Stimulated activated CD4-positive, alpha-beta T cell treated with anti-CD3 and anti-CD28 coated beads, Interleukin-12 subunit alpha, Interleukin-12 subunit beta, amount 100 ng/mL, for 24 hours (primary cell): ENCODE measurements at places on chromosomes 16 and 17.

DNA sequence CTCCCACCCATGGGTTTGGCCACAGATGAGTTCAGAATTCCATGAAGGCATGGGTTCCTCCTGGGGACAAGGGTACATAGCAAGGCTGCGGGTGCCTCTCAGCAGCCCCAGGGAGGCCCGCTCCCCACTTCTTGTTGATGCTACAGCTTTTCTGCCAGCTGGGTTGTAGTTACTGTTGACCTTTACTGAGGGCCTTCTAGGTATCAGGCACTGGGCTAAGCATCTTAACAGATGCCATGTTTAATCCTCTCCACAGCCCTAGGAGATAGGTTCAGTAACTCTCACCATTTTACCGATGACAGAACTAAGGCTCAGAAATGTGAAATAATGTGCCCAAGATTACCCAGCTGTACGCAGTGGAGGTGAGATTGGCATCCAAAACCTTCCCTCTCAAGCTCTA is 54.3 kb upstream of the DLX4 start:
- DNase-seq: no peak

DNA sequence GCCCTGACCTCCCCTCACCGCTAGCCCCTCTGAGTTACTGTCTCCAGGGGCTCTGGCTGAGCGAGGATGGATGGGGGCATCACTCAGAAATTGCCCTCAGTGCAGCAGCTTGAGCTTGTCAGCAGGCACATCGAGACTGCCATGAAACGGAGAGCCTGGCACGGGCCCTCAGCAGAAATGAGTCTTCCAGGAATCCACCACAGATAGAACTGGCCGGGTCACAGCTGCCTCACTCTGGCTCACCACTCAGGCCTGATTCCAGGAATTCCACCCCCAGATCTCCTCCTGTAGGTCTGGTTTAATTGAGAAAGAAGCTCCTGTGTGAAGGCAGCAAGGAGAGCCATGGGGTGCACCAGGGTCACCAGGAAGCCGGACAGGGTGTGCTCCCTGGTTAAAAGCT is 85.5 kb downstream of the GSG1L start:
- no peak for DNase-seq

DNA sequence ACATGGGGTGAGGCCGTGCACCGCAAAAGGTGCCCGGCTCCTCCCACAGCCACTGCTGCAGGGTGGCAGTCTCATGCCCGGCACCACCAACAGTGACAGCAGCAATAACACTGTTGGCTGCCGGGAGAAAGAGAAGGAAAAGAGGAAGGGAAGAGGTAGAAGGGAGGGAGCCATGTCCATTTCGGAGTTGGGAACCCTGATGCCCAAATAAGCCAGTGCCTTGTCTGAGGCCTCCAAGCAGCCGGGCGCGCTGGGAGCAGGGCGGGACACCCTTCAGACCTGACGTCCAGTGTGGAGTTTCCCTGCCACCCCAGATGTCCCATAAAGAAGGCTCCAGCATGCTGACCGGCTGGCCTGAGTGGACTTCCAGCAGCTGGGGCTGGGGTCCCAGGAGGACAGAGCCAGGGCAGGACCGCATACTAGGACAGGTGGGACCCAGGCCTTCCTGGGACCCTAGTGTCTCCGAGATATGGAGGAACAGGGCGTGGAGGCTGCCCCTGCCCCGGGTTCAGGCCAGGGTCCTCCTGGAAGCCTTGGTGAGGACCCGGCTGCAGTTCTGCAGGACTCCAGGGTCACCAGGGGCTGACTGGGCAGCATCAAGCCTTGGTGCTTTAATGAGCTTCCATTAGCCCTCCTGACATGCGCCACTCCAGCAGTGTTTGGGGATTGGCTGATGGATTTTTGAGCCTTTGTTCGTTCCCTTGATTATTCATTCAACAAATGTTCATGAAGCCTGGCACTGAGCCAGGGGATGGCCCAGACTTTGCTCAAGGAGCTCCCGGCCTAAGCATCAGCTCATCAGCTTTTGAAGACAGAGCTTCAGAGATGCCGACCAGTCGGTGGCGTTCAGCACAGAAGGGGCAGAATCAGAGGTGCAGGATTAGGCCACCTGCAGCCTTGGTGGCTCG is 223.6 kb upstream of the CIBAR2 start:
- no peak for DNase-seq

- peak; percentile 9 for DNase-seq
These were observed 650.4 kb upstream of the RBFOX1 start for GRCh38 chr16:6682142-6682811.

- peak; percentile 95 for DNase-seq
These were observed 12.1 kb upstream of the TBX21 start for GRCh38 chr17:47720754-47721533.

DNA sequence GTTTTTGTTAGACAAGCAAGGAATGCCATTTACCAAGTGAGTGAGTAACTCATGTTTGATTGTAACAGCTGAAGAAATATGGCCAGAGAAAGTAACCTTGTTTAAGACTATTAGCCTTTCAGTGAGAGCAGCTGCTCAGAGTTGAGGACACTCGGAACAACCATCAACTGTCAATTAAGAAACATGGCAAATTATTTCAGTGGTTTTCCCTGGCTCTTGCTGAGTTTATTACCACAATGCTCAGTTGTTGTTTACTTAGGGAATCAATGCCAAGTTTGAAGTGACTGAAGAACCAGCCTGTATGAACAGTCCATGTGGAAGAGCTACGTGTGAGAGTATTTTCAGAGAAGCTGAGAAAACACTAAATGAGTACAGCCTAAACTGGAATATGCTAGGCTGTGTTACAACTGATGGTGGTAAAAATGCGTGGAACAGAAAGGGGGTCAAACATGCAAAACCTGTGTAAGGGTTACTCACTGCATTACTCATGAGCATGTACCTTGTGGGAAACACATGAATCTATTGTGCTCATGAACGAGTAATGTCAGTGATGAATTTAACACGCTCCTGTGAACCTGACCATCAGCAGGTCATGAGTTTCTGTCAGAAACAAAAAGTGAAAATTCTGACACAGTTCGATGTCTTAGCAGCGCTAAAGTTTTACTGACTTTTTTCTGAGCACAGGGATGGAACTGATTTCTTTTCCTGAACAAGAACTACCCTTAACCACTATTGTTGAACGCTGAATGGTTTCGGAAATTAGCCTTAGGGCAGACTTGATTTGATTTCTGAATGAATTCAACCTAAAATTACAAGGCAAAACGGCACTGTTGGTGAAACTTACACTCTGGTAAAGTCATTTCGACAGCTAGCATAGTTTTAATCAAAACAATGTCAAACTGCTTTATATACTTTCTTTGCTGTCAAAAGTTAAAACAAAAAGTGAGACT is 33.5 kb downstream of the GNA13 start:
- no peak for DNase-seq

DNA sequence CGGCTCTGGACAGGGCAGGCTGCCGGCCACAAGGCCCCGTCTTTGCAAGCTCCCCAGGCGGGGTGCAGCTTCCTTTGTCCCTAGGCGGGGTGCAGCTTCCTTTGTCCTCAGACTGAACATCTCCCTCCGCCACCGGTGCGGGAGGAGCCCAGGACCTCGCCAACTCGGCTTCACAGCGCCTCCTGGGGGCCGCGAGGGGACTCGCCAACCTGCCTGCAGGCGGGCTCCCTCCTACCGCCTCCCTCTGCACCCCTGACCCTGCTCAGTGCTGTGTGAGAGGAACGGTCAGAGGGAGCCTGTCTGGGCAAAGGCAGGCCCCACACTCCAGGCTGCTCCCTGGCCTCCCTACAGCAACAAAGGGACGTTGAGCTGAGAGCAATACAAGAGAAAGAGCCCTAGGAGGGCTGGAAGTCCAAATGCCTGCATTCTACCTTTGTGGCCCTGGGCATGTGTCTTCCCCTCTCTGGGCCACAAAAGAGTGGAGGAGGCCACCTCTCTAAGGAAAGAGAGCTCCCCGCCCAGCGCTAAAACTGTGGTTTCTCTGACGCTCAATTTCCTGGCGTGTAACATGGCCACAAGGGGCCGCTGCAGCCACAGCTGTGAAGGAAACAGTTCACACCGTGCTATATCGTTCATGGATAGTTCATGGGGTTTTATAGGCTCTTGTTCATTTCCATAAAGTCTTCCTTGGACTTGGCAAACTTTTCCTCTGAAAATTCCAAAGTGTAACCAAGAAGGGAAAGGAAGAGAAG is 20.9 kb upstream of the KRT19 start:
- DNase-seq: peak; percentile 80

DNA sequence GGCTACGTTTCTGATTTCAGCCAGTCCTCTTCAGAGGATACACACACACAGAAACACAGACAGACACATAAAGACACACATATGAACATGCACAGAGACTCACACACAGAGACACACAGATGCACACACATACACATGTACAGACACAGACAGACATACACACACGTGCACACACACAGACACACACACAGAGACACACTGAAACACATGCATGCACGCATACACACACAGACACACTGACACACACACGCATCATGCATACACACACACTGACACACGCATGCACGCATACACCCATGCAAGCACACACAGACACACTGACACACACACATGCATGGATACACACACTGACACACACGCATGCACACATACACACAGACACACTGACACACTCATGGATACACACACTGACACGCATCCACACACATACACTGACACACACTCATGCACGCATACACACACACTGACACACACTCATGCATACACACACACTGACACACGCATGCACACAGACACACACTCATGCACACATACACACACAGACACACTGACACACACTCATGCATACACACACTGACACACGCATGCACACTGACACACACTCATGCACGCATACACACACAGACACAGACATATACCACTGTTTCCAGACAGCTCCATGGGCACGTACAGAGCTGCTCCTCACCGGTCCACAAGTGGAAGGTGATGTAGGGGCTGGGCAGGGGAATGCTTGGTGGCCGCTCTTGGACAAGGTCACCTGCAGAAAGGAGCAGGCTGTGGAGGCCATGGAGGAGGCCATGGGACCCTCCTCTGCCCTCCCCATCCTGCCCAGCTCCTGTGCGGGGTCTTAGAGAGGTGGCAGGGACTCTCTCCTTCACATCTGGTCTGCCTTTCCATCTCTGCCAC is 30.1 kb upstream of the MFSD6L start:
- no peak for DNase-seq

DNA sequence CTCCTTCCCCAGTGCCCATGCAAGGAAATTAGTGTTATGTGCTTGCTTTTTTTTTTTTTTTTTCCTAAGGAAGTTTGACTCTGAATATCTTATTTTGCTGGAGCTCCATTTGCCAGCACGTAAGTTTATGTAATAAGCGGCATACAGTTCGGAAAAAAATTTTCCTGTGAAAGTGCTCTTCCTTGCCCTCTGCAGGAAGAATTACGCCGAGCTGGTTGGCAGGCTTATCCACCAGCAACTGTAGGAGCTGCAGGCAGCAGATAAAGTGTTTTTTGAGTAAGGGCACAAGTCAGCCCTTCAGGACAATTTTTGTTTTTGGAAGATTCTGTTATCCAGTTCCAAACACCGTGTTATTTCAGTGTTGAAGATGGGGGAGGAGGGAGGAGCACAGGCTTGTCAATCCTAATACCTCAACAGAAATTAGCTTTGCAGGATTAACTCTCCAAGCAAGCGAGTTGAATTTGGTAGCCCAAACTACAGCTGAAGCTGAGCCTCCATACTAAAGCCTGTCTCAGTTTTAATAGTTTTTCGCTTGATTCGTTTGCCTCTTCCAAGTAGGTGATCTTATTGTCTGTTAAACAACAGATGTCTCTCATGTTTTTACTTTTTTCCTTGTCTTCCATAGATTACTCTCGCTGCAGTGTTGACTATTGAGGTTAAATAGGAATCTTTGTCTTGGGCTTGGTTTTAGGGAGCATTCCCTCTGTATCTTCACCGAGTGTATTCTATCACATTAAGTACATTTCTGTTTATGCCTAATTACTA is 1.1 kb downstream of the SPECC1 start:
- DNase-seq: no peak

- DNase-seq: no peak
These were observed 31.6 kb upstream of the CDRT15 start for GRCh38 chr17:14268264-14268663.

- no peak for DNase-seq
These were observed 106.9 kb upstream of the SIAH1 start for GRCh38 chr16:48492133-48492532.

- DNase-seq: no peak
These were observed 4.8 kb downstream of the EMP2 start for GRCh38 chr16:10575506-10576130.

DNA sequence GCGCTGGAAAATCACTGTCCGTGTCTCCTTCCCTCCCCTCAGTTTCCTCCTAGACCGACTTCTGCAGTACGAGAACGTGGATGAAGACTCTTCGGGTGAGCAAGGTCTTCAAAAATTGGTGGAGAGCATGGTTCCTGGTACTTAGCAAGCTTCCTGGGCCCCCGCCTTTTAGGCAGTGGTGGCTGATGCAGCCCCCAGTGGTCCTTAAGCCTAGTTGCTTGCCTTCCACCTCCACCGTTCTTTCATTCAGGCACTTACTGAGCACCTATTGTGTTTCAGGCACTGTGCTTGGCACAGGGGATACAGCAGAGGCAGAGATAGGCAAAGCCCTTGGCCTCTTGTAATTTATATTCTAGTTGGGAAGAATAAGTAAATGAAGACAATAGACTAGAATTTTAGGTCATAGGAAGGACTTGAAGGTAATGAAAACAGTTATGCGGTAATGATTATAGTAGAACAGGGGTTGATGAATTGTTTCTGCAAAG is 767 bp downstream of the INO80E start:
- no peak for DNase-seq

DNA sequence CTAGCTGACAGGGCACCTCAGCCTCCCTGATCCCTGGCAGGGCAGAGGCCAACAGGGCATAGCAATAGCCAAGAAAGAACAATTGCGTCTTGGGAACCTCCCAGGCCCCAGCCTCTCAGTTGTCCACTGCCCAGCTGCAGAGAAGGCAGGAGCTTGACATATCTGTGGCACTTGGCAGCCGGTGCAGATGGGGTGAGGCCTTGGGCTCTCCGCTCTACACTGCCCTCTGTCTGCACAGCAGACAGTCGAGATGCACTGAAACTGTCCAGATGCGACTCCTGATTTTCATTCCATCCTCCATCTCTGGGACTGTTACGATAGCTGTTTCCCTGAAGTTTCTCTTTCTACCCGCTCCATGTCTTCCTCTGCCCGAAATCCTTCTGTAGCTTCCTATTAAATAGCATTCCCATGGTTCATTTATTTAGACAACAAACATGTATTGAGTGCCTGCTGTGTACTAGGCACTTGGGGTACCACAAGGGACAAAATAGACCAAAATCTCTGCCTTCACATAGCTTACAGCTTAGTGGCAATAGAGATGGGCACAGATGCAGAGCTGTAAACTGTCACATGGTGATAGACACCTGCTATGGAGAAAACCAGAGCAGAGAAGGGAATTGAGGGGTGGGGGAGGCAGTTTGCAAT is 3.3 kb downstream of the POLR3E start:
- no peak for DNase-seq

- DNase-seq: no peak
These were observed 46.7 kb downstream of the USP22 start for GRCh38 chr17:20995873-20996723.

GRCh38 chr16:1430759-1431496 is at the start of gene PERCC1:
PERCC1 (plus strand) TSS chr16:1431078; CDS start chr16:1432594, 1,516 bp downstream.
- DNase-seq: no peak

GRCh38 chr16:21611556-21612384 is 12.4 kb downstream of the METTL9 start:
- DNase-seq: no peak
